ENCODE measurements at places on chromosomes 3 and 15.

DNA sequence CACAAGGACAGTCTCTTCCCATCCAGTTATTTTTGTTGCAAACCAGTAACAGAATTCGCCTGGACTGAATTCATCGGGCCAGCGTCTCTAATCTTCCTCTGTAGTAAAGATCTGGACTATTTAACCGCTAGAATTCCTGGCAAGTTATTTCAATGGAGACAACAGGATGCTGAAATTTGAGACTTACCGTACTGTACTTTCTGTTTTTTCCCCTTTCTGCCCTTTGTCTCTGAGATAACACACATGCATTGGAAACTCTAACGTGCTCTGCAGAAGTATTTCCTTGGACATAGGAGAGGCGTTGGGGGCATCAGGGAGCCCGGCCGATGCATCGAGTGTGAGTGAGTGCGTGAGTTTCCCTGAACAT lies 61.5 kb downstream of the ASB7 start:
- peak; percentile 42 for DNase-seq

DNA sequence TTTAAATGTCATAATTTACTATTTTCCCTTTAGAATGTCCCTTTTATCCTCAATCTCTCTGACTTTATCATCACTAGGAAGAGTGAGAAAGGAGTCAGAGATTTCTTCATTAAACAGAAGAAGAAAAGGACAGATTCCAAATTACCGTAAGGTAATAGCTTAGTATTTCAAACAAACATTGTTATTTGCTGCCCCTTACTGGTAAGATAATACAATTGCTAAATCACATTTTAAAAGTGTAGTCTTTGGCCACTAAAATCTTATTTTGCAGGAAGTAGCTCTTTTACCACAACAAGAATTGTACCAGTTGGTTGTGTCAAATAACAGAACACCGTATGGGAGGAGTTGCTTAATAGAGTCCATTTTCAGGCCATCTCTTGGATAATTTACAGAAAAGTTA lies 53.7 kb downstream of the CGGBP1 start:
- DNase-seq: peak; percentile 47

DNA sequence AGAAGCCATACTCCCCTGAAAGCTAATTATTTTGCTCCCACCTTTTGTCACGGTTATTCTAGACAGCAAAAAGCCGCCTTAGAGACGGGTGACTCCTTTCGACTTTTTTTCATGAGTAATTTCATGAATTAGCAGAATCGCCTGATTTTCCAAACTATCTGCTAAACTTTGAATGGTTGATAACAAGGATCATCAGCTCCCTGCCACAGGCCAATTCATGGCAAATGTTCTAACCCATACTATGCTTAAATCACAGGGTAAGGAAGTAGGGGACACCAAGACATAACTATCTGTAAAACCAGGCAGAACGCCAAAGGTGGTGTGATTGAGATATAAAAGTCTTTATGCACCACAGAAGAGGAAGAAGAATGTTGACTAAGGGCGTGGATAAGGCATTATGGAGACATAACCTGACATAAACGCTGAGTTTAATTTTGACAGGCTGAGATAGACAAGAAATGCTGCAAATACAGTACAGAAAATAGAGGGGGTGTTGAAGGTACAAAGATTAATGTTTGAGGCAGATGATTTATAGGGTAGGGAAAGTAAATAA lies 891 bp upstream of the DMXL2 start:
- DNase-seq: no peak

DNA sequence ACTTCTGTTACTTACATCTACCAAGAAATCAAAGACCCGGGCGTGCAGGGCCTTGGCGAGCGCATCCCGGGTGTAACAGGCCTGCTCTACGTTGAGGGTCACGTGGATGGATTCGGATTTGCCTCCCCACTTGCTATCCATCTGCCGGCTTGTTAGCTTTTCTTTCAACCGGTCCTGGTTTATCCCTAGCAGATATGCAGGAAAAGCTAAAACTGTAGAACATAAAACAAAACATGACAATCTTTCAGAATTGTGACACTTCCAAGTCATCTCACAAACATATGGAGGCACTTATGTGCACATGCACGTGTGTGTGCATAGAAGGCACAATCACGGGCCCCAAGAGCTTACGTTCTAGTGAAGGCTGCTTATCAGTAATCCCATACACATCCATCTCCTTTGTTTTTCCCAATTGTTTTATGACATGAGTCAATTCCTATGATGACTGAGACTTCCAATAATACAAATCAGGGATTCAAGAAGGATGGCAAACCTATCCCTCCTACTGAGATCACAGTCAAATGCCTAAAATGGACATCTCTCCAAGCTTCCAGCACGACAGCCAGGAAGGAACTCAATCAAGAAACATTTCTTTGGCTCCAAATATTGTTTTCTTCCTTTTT lies 11.3 kb downstream of the LDHAL6B start:
- no peak for DNase-seq

All from fibroblast of mammary gland (primary cell).